GM23248 (cell line): ENCODE measurements at places on chromosomes 12 and 14.

GRCh38 chr14:24332268-24332993, 2.4 kb downstream of the ADCY4 start:
- peak; percentile 80 for DNase-seq

- no peak for DNase-seq
Observed at GRCh38 chr12:43841253-43841652, 5.4 kb downstream of the TMEM117 start.

DNA sequence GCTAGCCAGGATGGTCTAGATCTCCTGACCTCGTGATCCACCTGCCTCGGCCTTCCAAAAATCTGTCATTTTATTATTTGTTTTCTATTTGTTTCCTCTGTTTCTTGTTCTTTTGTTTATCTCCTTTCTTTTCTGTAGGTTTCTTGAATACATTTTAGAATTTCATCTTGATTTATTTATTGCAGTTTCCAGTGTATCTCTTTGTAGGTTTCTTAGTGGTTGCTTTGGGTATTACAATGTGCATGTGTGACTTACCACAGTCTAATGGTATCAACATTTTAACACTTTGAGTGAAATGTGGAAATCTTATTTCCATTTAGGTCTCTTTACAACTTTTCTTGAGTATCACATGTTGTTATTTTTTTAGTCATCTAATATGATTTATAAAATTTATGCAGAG, 29.9 kb upstream of the MUCL1 start:
- peak; percentile 3 for DNase-seq

- no peak for DNase-seq
Observed at GRCh38 chr12:32949815-32950214, 53.2 kb upstream of the PKP2 start.

DNA sequence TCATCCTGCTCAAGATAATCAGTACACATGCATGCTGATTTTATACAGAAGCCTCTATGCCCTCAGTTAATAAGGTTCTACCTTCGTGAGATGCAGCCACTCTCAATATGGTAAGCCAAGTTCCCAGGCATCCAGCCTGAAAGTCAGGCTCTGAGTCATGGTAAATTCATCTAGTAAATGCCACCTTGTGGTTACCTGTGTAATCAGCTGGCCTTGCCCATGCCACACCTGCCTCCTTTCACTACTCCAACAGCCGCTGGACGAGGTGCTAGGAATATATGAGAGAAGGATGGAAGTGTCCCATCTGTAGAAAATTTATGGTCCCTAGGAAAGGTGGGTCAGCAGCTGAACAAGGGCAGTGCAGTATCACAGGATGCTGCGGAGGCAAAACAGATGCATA, 207.3 kb downstream of the SSPN start:
- DNase-seq, result peak; percentile 2

GRCh38 chr12:89461649-89462612, 62.7 kb downstream of the GALNT4 start:
- peak; percentile 79 for DNase-seq

DNA sequence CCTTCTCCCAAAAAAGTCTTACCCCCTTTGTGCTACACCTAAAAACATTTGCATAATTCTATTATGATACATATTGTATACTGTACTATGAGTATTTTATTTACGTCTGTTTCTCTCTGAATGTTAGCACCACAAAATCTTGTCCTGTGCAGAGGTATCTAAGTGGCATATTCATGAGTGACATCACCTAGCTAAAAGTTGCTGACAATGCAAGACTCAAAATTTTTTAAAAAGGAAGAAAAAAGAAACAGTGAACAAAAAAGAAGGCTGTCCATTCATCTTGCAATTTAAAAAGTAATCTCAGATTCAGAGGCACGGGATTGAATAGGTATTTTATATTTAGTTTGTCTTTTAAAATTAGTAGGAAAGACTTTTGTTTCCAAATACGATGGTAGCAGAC, 69.4 kb downstream of the KITLG start:
- no peak for DNase-seq

DNA sequence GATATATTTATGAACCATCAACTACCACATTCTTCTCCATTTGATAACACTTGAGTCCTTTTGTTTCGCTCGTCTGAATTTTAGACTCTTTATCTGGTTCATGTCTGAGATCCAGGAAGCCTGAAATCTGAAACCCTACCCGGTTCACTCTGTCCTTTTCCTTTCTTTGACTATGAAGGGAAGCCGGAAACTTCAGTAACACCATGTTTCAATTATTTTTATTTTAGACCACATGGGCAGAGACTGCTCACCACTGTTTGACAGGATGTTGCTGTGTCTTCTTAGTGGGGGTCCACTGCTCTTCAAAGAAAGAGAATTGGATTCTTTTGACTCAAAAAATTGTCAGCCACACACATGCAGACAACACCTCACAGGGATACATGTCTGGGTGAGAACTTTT, 331.9 kb upstream of the FLRT2 start:
- DNase-seq, result no peak

- peak; percentile 53 for DNase-seq
Observed at GRCh38 chr12:6364044-6364374, 11.4 kb downstream of the SCNN1A start.

DNA sequence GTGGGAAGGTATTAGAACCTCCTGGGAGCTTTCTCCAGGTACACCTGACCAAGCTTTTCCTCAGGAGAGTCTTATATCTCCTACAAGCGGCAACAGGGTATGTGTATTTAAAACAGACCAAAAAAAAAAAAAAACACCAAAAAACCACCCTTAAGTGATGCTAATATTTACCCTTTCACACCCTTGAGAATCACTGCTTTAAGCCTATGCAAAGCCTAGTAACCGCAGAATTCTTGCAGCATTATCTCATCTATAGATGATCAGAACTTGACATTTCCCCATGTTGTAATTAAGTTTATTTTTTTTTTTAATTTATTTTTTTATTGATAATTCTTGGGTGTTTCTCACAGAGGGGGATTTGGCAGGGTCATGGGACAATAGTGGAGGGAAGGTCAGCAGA, 19.3 kb downstream of the ZNF641 start:
- no peak for DNase-seq

GRCh38 chr12:24815114-24815423, 133.8 kb downstream of the BCAT1 start:
- no peak for DNase-seq

- no peak for DNase-seq
Observed at GRCh38 chr14:77103951-77104350, 5.9 kb downstream of the CIPC start.

DNA sequence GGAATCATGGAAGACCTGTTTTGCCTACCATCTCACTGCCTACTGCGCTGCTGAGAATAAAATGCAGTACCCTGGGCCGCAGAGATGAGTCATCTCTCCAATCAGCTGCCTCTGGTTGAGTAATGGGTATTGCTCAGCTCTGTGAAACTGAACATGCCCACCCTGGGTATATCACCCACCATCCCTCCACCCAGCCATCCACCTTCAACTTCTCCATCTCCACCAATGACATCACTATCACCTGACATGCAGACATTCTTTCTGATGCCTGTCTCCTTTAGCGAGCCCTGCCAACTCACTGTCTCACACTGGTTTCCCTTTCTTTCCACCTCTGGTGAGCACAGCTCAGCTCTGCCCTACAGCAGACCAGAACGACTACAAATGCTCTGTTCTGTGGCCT, 33.6 kb downstream of the E2F7 start:
- peak; percentile 69 for DNase-seq

DNA sequence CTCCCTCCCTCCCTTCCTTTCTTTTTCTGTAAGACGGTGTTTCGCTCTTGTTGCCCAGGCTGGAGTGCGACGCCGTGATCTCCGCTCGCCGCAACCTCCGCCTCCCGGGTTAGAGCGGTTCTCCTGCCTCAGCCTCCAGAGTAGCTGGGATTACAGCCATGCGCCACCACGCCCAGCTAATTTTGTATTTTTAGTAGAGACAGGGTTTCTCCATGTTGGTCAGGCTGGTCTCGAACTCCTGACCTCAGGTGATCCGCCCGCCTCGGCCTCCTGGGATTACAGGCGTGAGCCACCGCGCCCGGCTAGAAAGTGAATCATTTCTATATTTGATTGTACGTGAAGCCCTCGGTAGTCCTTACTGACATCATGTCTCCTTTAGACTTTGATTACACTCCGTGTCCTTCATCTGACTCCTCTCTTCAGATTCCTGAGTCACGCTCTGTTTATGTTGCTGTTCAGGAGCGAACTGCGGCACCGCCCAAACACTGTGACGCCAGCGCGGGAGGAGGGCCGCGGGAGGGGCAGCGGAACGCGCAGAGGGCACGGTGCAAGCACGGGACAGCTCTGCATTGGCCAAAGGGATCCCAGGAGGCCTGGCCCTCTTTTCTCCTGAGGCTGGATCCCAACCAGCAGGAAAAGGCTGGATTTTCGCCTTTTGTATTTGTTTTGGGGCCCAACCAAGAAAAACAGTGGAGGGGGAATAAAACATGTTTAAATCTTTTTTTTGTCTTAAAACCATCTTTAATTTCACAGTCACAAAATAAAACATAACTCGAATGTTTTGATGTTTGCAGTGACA, 538 bp upstream of the GABARAPL1 start:
- DNase-seq, result peak; percentile 100

DNA sequence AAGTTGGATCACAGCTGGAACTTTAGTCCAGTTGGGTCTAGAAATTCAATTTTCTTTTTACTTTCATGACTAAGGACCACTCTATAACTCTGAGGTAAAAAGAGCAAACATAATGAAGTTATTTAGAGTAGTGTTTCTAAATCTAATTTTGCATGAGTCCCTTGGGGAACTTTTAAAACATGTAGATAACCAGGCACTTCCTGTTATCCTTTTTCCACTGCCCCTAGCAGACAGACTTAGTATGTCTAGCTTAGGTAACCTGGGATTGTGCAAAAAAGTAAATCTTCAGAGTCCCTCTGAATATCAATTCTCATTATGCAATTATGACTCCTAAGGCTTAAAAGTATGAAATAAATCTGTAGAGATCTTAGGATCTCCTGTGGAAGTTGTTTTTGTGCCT, 371.2 kb downstream of the DIO2 start:
- DNase-seq, result no peak

DNA sequence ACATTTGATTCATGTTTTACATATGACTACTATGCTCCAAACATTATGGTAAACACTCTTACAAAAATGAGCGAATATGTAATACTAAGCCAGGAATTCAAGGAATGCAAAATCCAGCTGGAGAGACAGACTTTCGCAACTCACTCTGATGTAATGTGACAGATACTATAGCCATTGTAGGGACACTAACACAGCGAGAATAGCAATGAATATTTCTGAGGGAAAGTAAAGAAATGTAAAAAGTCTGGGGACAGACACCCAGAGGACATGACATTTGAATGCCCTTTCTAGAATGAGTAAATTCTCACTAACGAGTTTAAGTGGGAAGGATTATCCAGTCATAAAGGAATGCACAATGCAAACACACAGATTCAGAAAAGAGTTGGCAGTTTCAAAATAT, 121.9 kb downstream of the PIK3C2G start:
- DNase-seq, result peak; percentile 85

DNA sequence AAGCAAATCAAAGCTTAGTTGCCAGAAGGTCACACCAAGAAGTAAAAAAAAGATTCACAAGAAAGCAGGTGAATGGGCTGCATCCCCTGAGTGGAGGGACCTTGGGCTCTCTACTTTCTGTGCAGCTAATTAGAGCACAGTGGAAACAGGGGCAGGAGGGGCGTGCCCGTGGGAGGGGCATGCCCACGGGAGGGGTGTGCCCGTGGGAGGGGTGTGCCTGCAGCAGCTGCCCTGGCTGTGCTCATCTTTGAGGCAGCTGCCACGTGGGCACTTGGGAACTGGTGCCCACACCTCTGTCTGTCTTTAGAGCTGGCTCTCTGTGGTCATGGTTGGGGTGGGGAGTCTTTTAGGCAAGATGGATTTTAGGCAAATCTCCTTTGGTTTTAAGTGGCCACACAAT, 60.0 kb downstream of the EML1 start:
- DNase-seq, result peak; percentile 9

GRCh38 chr12:132835076-132836025, 6.7 kb upstream of the GOLGA3 start:
- DNase-seq, result no peak

- peak; percentile 33 for DNase-seq
Observed at GRCh38 chr12:111841236-111841749, 735 bp upstream of the MAPKAPK5 start.

GRCh38 chr12:131642101-131642540, 68.8 kb upstream of the SFSWAP start:
- DNase-seq, result no peak

DNA sequence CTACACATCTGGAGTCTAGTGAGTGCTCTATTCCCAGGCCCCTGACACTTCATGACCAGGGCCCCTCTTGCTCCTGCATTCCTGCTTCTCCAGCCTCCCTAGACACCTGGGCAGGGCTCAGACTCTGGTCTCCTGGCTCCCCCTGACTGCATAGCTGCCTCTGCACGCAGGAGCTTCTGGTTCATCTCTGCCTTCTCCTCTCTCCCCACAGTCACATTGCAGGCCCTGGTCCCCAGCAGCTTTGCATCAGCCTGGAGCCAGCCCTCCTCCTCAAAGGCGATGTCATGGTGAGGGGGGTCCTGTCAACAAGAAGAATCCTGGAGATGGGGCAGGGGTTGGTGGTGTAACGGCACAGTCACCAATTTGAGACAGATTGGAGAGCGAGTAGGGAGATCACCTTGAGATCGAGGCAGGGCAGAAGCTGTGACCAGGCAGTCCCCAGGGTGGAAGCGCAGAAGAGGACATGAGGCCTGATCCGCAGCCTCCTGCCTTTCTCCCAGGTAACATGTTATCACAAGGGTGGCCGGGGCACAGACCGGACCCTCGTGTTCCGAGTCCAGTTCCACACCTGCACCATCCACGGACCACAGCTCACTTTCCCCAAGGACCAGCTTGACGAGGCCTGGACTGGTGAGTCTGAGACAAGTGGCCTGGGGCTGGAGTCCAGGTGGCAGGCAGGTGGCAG, 8.1 kb downstream of the TNS2 start:
- DNase-seq, result no peak

GRCh38 chr12:52370926-52371608, 3.8 kb upstream of the KRT85 start:
- DNase-seq, result peak; percentile 70

- no peak for DNase-seq
Observed at GRCh38 chr12:111757361-111758119, 9.2 kb upstream of the ALDH2 start.

GRCh38 chr12:87935216-87935615, 94.0 kb downstream of the C12orf50 start:
- no peak for DNase-seq

- peak; percentile 95 for DNase-seq
Observed at GRCh38 chr14:72801381-72801812, 92.5 kb downstream of the DPF3 start.

DNA sequence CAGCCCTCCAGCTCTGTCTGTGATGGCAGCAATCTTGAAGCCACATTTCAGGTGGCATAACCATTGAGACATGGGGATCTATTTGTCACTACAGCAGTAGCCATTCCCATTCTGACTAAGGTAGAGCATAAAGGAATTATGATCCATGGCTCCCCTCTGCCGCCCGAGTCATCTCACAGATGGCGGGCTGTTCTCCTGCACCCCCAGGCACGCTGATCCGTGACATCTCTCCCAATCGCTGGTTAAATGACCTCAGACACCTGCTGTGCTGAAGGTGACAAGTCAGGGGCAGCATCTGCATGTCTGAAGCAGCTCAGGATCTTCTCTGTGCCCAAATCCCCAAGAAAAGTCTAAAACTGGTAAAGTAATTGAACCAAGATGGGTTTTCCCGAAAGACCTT, 124.3 kb downstream of the ZFP36L1 start:
- DNase-seq, result no peak
